Stimulated activated CD8-positive, alpha-beta memory T cell treated with anti-CD3 and anti-CD28 coated beads, Interleukin-4, amount 100 ng/mL, for 4 hours (primary cell): ENCODE measurements at places on chromosomes 4 and X.

GRCh38 chr4:108359986-108360681, 191.4 kb upstream of the LEF1 start:
- DNase-seq: no peak

DNA sequence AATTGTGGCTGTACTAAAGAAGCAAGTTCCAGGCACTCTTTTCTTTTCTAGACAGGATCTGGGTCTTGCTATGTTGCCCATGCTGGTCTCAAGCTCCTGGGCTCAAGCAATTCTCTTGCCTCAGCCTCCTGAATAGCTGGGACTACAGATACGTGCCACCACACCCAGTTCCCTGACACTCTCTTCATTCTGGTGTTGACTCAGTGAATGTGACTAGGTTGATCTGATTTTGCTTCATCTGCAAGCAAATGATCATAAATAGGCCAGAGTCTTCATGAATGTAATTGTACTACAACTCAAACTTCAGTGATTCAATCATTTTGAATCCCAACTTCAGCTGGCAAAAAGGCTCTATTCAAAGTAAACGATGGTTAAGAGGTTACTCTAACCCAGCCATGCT, 78.5 kb downstream of the APBB2 start:
- no peak for DNase-seq

GRCh38 chrX:111695297-111695880, 14.4 kb downstream of the ALG13 start:
- DNase-seq: no peak

- no peak for DNase-seq
Measured at GRCh38 chr4:168849030-168849675, 160.9 kb downstream of the CBR4 start.

DNA sequence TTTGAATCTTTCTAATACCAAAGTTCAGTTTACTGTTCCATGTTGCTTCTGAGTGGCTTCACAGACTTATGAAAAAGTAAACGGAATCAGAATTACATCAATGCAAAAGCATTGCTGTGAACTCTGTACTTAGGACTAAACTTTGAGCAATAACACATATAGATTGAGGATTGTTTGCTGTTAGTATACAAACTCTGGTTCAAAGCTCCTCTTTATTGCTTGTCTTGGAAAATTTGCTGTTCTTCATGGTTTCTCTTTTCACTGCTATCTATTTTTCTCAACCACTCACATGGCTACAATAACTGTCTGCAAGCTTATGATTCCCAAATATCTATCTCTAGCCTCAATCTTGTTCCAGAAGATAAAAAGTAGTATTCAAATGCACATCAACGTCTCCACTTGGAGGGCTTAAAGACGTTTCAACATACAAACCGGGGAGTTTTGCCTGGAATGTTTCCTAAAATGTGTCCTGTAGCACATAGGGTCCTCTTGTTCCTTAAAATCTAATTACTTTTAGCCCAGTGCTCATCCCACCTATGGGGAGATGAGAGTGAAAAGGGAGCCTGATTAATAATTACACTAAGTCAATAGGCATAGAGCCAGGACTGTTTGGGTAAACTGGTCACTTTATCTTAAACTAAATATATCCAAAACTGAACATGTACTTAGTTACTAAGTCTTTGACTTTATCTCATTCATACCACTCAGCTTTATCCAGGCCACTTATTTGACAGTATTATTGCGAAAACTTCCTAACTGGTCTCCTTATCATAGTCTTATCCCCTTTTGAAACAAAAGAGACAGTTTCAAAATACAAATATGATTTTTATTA, 3.6 kb upstream of the AFP start:
- no peak for DNase-seq

- no peak for DNase-seq
Measured at GRCh38 chrX:48713847-48714246, 17.3 kb downstream of the SUV39H1 start.

- DNase-seq: no peak
Measured at GRCh38 chr4:1410491-1411325, 4.5 kb upstream of the NKX1-1 start.

DNA sequence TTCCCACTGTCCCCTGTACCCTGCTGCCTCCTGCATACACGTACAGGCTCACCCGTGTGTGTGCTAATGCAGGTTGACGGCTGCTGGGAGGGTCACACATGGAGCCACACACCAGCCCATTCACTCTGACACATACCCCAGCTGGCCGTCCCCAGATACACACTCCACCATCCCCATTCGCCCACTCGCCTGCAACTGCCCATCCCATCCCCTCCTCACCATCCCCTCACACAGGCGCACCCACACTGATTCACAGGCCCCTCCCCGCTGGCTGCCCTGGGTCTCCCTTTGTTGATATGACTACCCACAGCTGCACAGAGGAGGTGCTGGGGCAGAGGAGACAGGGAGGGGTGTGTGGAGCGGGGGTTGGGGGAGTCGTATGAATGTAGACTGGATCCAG, 25.7 kb downstream of the PJA1 start:
- no peak for DNase-seq

- no peak for DNase-seq
Measured at GRCh38 chr4:182491719-182492118, 248.5 kb downstream of the TENM3 start.

DNA sequence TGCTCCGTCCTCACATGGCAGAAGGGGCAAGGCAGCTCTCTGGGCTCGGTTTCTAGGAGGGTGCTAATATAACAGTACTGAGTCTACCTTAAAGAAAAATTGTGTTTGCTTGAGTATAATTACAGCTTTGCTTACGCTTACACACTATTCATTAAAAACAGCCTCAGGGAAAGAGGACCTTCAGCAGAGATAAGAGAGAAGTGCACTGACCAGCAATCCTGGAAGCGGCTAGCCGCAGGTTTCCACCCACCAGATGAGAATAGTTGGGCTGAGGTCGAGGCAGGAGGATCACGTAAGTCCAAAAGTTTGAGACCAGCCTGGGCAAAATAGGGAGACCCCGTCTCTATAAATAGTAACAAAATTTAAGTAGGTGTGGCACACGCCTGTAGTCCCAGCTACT, 15.2 kb upstream of the MRFAP1 start:
- DNase-seq: no peak

GRCh38 chrX:15350329-15350996, 15.1 kb upstream of the PIGA start:
- no peak for DNase-seq

GRCh38 chr4:114137984-114138383, 158.5 kb upstream of the ARSJ start:
- DNase-seq: no peak

- no peak for DNase-seq
Measured at GRCh38 chr4:152220201-152220666, 315.7 kb downstream of the FBXW7 start.

DNA sequence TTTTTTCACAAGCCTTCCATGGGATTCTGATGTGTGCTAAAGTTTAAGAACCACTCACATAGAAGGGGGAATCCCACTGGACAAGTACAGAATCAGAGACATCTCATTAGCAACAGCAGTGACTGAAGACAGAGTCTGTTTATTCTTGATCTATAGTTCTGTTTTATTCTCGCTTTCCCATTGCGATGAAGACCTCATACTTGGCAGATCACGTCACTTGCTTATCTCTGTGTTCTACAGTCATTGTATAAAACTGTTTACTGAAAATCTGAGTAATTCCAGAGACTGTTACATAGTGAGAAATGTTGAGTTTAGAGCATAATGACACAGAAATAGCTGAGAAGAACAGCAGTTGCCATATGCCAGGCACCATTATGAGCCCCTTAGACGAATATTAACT, 185.5 kb downstream of the PTTG2 start:
- no peak for DNase-seq

- no peak for DNase-seq
Measured at GRCh38 chrX:151702741-151703340, 7.6 kb downstream of the PRRG3 start.

DNA sequence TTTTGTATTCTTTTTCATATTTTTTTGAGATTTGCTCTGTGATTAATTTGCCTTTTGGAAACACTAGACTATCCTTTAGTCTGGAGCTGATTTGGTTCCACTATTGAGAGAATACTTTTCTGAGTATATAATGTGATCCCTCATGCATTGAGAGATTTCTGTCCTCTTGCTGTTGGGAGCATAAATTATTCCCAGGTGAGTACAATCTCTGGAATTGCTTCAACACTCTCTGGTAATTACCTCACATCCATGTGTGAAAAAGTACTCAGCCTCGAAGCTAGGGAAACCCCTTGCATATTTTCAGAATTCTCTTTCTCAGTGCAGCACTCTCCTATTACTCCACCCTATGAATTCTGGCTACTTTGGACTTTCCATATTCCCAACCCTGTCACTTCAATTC, 550.0 kb downstream of the RAPGEF2 start:
- DNase-seq: no peak

- DNase-seq: no peak
Measured at GRCh38 chr4:147539959-147540358, 59.1 kb downstream of the EDNRA start.

DNA sequence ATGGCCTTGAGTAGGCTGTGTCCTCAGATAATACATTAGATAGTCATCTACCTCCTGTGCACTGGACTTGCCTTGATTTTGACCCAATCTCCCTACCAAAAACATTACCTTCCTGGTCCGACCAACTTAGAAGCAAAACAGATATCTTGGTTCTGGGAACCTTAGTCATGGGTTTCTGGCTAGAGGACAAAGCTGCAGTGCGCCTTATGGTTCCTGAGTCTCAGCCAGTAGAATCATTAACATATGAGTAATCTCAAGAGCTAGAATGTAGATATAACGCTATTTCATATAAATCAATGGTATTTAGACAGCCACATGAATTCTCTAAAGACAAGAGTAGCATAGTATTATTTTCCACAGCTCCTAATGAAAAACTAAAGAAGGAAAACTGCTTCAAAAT, 83.1 kb downstream of the GRIA3 start:
- DNase-seq: no peak

- DNase-seq: no peak
Measured at GRCh38 chr4:26201120-26201519, 119.7 kb upstream of the RBPJ start.

DNA sequence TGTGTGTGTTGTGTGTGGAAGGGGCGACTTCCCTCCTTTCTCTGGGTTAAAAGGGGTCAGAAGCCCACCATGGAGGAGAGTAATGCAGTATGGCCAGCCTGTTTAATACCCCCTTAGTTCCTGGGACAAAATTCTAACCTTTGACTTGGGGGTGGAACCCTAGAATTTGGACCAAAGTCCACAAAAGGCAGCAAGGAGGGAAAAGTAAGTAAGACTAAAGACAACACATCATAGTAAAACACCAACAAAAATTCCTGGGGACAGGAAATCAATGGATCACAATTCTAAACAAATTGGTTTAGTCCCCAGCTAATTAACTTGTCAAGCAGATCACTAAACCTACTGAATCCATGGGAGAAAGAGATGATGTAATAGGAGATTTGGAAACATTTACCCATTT, 3.1 kb downstream of the AMOT start:
- DNase-seq: no peak

DNA sequence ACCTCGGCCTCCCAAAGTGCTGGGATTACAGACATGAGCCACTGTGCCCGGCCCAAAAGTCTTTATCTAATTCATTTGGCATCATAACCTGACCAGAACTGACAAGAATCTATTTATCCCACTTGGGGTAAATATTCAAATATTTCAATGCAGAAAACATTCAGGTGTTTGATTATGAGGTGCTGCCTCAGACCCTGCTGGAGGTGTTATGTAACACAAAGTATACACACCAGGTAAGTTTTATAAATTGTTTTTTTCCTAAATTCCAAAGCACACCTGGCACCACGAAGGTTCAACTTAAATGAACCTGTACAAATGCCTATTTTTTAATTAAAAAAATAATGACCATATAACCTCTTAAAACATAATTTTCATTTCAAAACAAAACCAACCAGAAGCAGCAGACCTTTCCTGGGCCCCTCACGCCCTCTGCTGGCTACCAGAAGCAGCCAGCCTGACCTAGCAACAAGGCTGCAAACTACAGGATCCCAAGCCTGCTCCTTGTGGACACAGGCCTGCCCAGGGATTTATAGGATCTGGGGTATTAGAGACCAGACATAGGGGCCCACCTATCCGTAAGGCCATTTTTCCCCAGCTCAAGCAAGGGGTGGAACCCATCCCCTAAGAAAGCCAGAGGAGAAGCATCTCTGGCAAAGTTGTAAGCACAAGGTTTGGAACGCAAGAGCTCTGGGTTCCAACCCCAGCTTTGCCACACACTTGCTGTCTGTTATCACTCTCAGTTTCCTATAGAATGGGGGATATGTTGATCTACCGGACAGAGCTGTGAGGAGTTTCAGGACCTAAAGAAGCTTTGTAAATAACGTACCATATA, 11.7 kb downstream of the OTUD5 start:
- no peak for DNase-seq

DNA sequence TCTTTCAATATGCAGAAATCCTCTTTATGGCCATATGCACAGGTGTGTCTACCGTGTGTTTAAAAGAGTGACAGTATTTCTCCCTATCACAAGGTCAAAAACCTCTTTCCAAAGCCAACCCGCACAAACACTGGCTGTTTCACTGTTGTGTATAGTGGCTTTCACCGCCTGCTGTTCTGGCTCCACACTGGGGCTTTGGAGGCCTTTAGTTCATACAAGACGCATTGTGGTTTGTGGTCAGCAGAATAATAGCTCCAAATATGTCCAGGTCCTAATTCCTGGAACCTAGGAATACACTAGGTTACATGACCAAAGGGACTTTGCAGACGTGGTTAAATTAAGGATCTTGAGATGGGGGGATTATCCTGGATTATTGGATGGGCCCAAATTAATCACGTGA, 40.7 kb upstream of the FAM9A start:
- DNase-seq: no peak

GRCh38 chr4:24211856-24212255, 322.0 kb upstream of the PPARGC1A start:
- no peak for DNase-seq
